ENCODE measurements at places on chromosomes 2 and 18.
A peak's percentile ranks its signal among the peaks of the same experiment; 100 is the strongest.

GRCh38 chr2:58107803-58108710 is 61.5 kb downstream of the VRK2 start:
- no peak for DNase-seq

DNA sequence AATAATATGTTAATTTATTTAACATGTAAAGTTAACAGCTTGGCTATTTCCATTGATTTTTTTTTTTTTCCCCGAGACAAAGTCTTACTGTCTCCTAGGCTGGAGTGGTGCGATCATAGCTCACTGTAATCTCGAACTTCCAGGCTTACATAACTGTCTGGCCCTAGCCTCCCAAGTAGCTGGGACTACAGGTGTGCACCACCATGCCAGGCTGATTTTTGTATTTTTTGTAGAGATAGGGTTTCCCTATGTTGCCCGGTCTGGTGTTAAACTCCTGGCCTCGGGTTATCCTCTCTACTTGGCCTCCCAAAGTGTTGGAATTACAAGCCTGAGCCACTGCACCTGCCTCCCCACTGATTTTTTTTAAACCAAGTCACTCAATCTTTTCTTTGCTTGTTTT is 32.5 kb upstream of the KLHL14 start:
- DNase-seq, result no peak

- DNase-seq, result peak; percentile 31
These were observed 60.7 kb downstream of the DGKD start for GRCh38 chr2:233414777-233415570.

GRCh38 chr2:203808046-203808750 is 59.4 kb upstream of the CTLA4 start:
- DNase-seq, result peak; percentile 4

GRCh38 chr18:63477968-63478367 is 1.2 kb downstream of the SERPINB5 start:
- DNase-seq, result no peak

- no peak for DNase-seq
These were observed 143.4 kb downstream of the UBE2E3 start for GRCh38 chr2:181123798-181124231.

GRCh38 chr2:238244151-238244550 is 4.3 kb upstream of the HES6 start:
- no peak for DNase-seq

- peak; percentile 48 for DNase-seq
These were observed 68.1 kb downstream of the MYOM1 start for GRCh38 chr18:3151399-3152264.

GRCh38 chr2:8722986-8723385 is 41.1 kb downstream of the ID2 start:
- no peak for DNase-seq

GRCh38 chr2:63035169-63035568 is 15.5 kb upstream of the OTX1 start:
- no peak for DNase-seq

Data from cerebellar cortex (tissue), 1 donor.